CD4-positive, alpha-beta T cell treated with Interleukin-17A for 1 hour (primary cell): ENCODE measurements at places on chromosomes 2 and 18.

DNA sequence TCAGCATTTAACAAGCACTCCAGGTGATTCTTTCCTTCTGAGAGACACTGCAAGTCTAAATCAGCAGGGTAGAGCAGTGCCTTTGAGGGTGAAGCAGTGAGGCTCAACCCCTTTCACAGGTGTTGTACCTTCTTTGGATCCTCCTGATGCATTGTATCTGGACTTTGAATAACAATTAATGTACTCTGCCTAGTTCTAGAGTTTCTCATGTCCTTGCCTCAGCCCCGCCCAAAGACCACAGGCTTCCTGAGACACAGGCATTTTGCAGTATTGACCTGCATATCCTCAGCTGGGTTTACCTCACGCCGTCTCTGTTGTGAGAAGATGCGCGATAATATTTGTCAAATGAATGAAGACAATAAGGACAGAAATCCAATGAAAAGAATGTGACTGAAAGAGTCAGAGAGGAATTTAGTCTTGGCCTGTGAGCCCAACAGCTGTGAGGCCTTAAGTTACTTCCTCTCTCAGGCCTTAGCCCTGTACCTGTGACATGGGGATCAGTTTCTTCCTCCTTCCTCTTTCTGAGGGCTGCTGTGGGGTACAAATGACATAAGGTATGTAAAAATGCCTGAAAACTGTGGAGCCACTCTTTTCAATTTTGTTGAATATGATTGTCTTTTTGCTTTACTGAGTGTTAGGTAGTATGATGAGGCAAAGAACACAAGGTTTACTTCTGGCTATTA lies 43.7 kb downstream of the WIPF1 start:
- peak; percentile 58 for DNase-seq

GRCh38 chr2:207487650-207488311 lies 42.0 kb upstream of the CREB1 start:
- no peak for DNase-seq

DNA sequence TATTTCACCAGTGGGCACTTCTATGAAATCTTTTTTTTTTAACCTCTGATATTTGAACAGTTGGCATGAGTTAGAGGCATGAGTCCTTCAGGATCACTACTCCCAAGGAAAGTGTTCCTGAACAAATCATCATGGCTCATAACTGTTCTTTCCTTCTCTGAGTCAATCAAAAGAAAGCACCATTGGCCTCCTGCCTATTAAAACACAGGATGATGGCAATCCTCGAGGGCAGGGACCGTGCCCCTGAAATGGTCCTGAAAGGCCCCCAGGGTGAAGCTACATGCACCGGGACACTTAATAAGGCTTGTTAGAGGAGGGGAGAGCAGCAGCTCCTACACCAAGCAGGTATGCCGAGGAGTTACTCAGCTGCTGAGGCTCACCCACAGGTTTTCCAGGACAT lies 43.5 kb downstream of the SLC14A2 start:
- DNase-seq = no peak

- DNase-seq = no peak
These were observed 73.2 kb downstream of the HS1BP3 start for GRCh38 chr2:20577495-20578235.

GRCh38 chr18:11245879-11246278 lies 96.5 kb upstream of the PIEZO2 start:
- no peak for DNase-seq

- DNase-seq = no peak
These were observed 2.8 kb downstream of the IRS1 start for GRCh38 chr2:226796840-226797288.

GRCh38 chr18:9285604-9286003 lies 49.0 kb upstream of the TWSG1 start:
- no peak for DNase-seq

DNA sequence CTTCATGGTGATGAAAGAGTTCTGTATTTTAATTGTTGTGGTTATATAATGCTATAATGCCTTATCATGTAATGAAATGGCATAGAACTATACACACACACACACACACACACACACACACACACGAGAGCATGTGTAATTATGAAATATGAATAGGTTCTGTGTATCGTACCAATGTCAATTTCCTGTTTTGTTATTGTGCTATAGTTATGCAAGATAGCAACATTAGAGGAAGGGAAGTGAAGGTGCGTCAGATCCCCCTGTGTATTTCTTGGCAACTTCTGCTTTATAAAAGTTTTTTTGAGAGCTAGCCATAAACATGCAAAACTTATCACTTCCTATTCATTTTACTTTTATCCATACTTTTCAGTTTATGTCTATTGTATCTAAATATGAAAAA lies 60.7 kb upstream of the ARHGAP15 start:
- peak; percentile 21 for DNase-seq

- no peak for DNase-seq
These were observed 18.9 kb downstream of the TRPM8 start for GRCh38 chr2:233936089-233936488.
